Activated CD4-positive, alpha-beta T cell treated with anti-CD3 and anti-CD28 coated beads, Interleukin-2, amount 10 ng/mL, durations not matched to agents 7 days and 5 days (primary cell): ENCODE measurements at places on chromosomes 2 and 18. TPM values are rescaled to one million over a fixed set of nuclear protein-coding genes. Genes with fewer than 3 reads are reported as not detected.

G6PC2 gene
- not detected for total RNA-seq

IL1R1 gene
- 0.81 TPM for total RNA-seq

FOXI3 gene
- total RNA-seq: not detected

RAB6C gene
- total RNA-seq: not detected

PLGLB2 gene
- total RNA-seq: 3.5 TPM

M1AP gene
- not detected for total RNA-seq

REG3A gene
- total RNA-seq: not detected

TDRD15 gene
- total RNA-seq: not detected

CLEC4F gene
- total RNA-seq: not detected

LAMA1 gene
- total RNA-seq: not detected
